ENCODE measurements at places on chromosomes 6 and 20. TPM values are rescaled to one million over a fixed set of nuclear protein-coding genes. Genes with fewer than 3 reads are reported as not detected.

LRRC73 gene
- total RNA-seq = 0.60 TPM

PLEKHG1 gene
- 3.3 TPM for total RNA-seq

ADGRB3 gene
- total RNA-seq = 0.16 TPM

SCGN gene
- total RNA-seq = not detected

GTSF1L gene
- total RNA-seq = not detected

GINS1 gene
- 1.6 TPM for total RNA-seq

RAET1E gene
- 1.4 TPM for total RNA-seq

ZBTB22 gene
- 34.4 TPM for total RNA-seq

LAMP5 gene
- total RNA-seq = not detected

COL11A2 gene
- 0.16 TPM for total RNA-seq

VSX1 gene
- not detected for total RNA-seq

SYCP2 gene
- 0.17 TPM for total RNA-seq

BPIFA1 gene
- not detected for total RNA-seq

SLC22A2 gene
- total RNA-seq = not detected

ENPP3 gene
- total RNA-seq = 0.32 TPM

BIRC7 gene
- not detected for total RNA-seq

CCN2 gene
- 145 TPM for total RNA-seq

PDYN gene
- not detected for total RNA-seq

MROH8 gene
- total RNA-seq = 1.0 TPM

EPPIN gene
- not detected for total RNA-seq

ANKRD66 gene
- not detected for total RNA-seq

TBCC gene
- 40.4 TPM for total RNA-seq

DDRGK1 gene
- total RNA-seq = 32.0 TPM

DCDC2 gene
- not detected for total RNA-seq

TUBE1 gene
- 13.6 TPM for total RNA-seq

ANGPT4 gene
- not detected for total RNA-seq

OR2B6 gene
- not detected for total RNA-seq

LY6G6D gene
- not detected for total RNA-seq

ASIP gene
- total RNA-seq = not detected

SMLR1 gene
- total RNA-seq = not detected

HEY2 gene
- not detected for total RNA-seq

STX11 gene
- total RNA-seq = not detected

KIFC1 gene
- 2.7 TPM for total RNA-seq

AIF1 gene
- not detected for total RNA-seq

TMEM74B gene
- total RNA-seq = not detected

PNPLA1 gene
- total RNA-seq = not detected

CST5 gene
- total RNA-seq = not detected

EPHA7 gene
- total RNA-seq = 0.32 TPM

CGAS gene
- total RNA-seq = 1.5 TPM

HDGFL1 gene
- not detected for total RNA-seq

All from bronchial smooth muscle cell (primary cell).